ENCODE measurements at places on chromosomes 5 and 9. TPM values are rescaled to one million over a fixed set of nuclear protein-coding genes. Genes with fewer than 3 reads are reported as not detected.

DNA sequence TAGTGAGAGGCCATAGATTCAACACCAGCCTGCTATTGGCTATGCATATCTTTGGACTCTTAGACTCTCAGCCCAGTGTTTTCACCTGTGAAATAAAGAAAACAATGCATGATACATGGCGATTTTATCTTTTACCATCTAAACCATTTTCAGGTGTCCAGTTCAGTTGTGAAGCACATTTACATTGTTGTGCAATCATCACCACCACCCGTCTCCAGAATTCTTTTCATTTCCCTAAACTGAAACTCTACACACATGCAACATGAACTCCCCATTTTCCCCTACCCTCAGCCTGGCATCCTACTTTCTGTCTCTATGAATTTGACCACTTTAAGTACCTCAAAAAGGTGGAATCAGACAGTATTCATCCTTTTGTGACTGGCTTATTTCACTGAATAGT is 420.6 kb downstream of the MED10 start:
- no peaks in the 10 kb centered on the region for H3K27me3 ChIP-seq
- no peaks in the 10 kb centered on the region for H3K4me1 ChIP-seq
- H3K4me3 ChIP-seq, result no peak overlapping the region
- H3K36me3 ChIP-seq, result no peaks in the 10 kb centered on the region
- no peak for DNase-seq

GRCh38 chr9:3784641-3785040 is 258.8 kb upstream of the RFX3 start:
- no peak overlapping the region for H3K27ac ChIP-seq
- no peak overlapping the region for H3K4me3 ChIP-seq
- H3K27me3 ChIP-seq, result no peaks in the 10 kb centered on the region

GRCh38 chr5:85140471-85140870 is 755.8 kb upstream of the EDIL3 start:
- no peaks in the 10 kb centered on the region for H3K36me3 ChIP-seq
- no peak overlapping the region for H3K4me3 ChIP-seq
- H3K27ac ChIP-seq, result no peak overlapping the region

Gene GRXCR2
- not detected for total RNA-seq

GRCh38 chr5:38370358-38371100 is 112.2 kb downstream of the EGFLAM start:
- H3K4me1 ChIP-seq, result no peaks in the 10 kb centered on the region
- no peaks in the 10 kb centered on the region for H3K36me3 ChIP-seq
- no peaks in the 10 kb centered on the region for H3K27me3 ChIP-seq
- no peak overlapping the region for H3K27ac ChIP-seq
- no peak overlapping the region for H3K4me3 ChIP-seq
- DNase-seq, result no peak

GRCh38 chr5:53922508-53923498 is 362.4 kb downstream of the NDUFS4 start:
- H3K27ac ChIP-seq, result no peak overlapping the region
- no peak for DNase-seq
- H3K36me3 ChIP-seq, result no peaks in the 10 kb centered on the region
- H3K27me3 ChIP-seq, result no peaks in the 10 kb centered on the region

Gene ADRB2
- 26.4 TPM for total RNA-seq

Gene SEMA6A
- total RNA-seq, result 40.3 TPM

DNA sequence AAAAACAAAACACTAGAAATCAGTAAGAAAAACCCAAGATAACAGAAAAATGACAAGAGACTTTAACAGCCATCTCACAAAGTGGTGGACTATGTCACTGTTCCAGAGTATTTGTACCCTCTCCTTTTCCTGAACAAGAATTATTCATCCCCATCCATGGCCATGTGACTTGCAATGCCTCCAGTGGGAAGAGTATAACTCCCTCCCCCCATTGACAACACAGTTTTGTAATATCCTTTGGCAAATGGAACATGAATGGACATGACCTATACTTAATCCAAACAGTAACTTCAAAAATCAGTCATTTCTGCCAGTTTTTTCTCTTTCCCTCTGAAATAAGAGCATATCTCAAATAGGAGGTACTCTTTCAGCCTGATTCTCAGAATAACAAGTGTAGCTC is 33.9 kb downstream of the PTBP3 start:
- H3K4me1 ChIP-seq, result no peaks in the 10 kb centered on the region
- H3K27ac ChIP-seq, result no peak overlapping the region
- H3K4me3 ChIP-seq, result no peak overlapping the region

Gene NR5A1
- not detected for total RNA-seq

DNA sequence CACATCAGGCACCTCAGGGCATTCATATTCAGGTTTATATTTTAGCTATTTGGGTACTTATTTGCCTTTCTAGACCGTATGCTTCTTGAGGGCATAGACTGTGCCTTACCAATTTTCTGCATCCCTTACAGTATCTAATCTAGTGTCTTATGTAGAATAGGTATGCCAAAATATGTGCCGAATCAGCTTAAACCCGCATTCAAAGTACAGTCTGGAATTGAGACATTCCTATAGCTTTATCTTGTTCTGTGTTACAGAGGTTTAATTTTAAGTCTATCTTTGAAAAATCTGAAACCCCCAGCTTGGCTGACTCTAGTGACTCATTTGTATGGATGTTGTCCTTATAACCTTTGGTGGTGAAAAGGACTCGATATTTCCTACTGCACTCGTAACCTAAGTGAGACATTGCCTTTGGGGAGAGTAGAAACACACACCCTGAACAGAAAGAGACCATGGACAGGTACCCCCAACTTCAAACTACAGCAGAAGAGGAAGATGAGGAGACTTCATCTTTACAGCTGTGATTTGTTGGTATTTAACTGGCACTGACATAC is 27.0 kb upstream of the TMOD1 start:
- H3K4me3 ChIP-seq, result no peak overlapping the region
- H3K27me3 ChIP-seq, result no peaks in the 10 kb centered on the region
- no peaks in the 10 kb centered on the region for H3K4me1 ChIP-seq

GRCh38 chr9:114538241-114538640 is 33.0 kb upstream of the WHRN start:
- no peaks in the 10 kb centered on the region for H3K4me1 ChIP-seq
- H3K4me3 ChIP-seq, result no peak overlapping the region
- no peak overlapping the region for H3K27ac ChIP-seq
- no peak for DNase-seq
- H3K27me3 ChIP-seq, result no peaks in the 10 kb centered on the region
- H3K36me3 ChIP-seq, result no peaks in the 10 kb centered on the region

DNA sequence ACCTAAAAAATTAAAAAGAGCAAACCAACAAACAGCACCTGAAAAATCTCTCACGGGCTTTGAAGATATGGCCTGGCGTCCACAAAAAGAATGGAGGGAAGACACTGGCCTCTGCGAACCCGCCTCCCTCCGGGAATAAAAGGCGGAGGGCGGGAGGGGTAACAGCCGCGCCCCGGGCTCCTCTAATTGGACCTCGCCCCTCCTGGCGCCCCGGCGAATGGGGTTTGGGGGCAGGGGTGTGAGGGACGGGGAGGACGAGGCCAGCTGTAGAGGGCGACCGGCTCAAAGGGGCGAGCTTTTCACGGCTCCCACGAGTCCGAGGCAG is 753 bp downstream of the FANCC start:
- peak; percentile 32 for DNase-seq
- no peaks in the 10 kb centered on the region for H3K4me1 ChIP-seq
- peak overlapping the region; percentile 84 for H3K27ac ChIP-seq

- no peak for DNase-seq
- H3K27me3 ChIP-seq, result no peaks in the 10 kb centered on the region
These were observed 62.3 kb upstream of the ZNF366 start for GRCh38 chr5:72569408-72569944.

Gene TMEM38B
- 25.2 TPM for total RNA-seq

Gene SLC6A3
- total RNA-seq, result under 0.01 TPM

DNA sequence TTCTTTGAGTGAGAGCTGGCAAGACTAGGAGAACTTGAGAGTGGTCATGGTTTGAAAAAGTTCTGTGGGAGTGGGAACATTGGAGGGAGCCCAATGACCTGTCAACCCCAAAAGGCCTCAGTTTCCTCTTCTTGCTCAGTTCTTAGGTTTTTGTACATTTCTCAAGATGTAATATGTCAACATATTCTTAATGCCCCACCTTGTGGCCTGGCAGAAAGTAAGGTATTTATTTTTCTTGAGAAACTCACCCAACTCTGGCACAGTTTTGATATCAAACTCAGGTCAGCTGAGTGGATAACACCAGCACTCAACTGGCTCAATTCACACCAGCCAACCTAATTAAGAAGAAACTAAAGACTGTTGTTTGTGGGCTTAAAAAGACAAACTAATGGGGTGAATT is 123.0 kb upstream of the SLC27A6 start:
- H3K36me3 ChIP-seq, result no peaks in the 10 kb centered on the region
- no peak overlapping the region for H3K4me3 ChIP-seq
- no peak overlapping the region for H3K27ac ChIP-seq
- DNase-seq, result no peak
- no peaks in the 10 kb centered on the region for H3K27me3 ChIP-seq

Gene GMCL2
- not detected for total RNA-seq

DNA sequence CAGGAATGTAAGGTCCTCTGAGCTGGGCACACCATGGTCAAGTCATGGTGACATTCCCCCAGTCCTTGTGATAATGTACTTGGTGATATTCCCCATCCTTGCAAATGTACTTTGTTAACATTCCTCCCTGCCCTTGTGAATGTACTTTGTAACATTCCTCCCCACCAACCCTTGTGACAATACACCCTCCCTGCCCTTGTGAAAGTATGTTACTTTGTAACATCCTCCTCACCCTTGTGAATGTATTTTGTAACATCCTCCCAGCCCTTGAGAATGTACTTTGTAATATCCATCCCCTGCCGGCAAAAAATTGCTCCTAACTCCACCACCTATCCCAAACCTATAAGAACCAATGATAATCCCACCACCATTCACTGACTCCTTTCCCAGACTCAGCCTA is 53.3 kb downstream of the RAPGEF6 start:
- no peak overlapping the region for H3K27ac ChIP-seq
- H3K4me3 ChIP-seq, result no peak overlapping the region
- DNase-seq, result no peak
- no peaks in the 10 kb centered on the region for H3K4me1 ChIP-seq
- no peaks in the 10 kb centered on the region for H3K27me3 ChIP-seq

Gene GABRB2
- 2.5 TPM for total RNA-seq

GRCh38 chr5:115463983-115464382 is 80.6 kb downstream of the FEM1C start:
- no peak overlapping the region for H3K27ac ChIP-seq
- no peaks in the 10 kb centered on the region for H3K27me3 ChIP-seq
- no peak overlapping the region for H3K4me3 ChIP-seq
- H3K36me3 ChIP-seq, result no peaks in the 10 kb centered on the region

DNA sequence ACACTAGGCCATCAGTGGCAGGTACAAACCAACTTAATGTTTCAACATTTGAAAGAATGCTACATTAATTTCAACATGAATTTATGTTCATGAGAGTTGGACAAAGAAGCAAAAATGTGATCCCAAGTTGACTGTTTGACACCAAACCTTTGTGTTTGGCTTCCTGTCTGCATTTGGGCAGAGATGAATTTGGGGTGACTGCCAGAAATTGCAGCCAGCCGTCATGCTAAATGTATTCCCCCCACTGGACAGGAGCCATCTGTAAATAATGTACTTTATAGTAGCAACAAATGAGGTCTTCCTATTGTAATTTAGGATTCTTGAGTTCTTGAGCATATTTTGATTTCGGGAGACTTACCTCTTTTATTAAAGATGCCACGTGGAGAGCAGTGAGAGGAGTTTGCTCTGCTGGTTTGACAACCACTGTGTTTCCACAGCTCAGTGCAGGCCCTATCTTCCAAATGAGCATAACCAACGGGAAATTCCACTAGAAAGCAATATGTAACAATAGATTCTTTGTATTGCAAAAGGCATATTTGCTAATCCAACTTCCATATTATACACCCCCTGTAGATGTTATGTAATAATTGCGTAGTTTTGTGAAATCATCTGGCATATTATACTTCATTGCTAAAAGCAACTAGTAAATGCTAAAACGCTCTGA is 27.6 kb downstream of the ALDH1A1 start:
- DNase-seq, result no peak
- H3K36me3 ChIP-seq, result no peaks in the 10 kb centered on the region
- H3K4me1 ChIP-seq, result no peaks in the 10 kb centered on the region
- H3K27ac ChIP-seq, result peak overlapping the region; percentile 71

Gene ITGA2
- 0.80 TPM for total RNA-seq

Gene PCA3
- total RNA-seq, result 0.16 TPM

GRCh38 chr5:132506094-132506692 is 15.6 kb upstream of the IRF1 start:
- no peak for DNase-seq
- H3K4me3 ChIP-seq, result no peak overlapping the region
- H3K27me3 ChIP-seq, result no peaks in the 10 kb centered on the region
- no peaks in the 10 kb centered on the region for H3K36me3 ChIP-seq

DNA sequence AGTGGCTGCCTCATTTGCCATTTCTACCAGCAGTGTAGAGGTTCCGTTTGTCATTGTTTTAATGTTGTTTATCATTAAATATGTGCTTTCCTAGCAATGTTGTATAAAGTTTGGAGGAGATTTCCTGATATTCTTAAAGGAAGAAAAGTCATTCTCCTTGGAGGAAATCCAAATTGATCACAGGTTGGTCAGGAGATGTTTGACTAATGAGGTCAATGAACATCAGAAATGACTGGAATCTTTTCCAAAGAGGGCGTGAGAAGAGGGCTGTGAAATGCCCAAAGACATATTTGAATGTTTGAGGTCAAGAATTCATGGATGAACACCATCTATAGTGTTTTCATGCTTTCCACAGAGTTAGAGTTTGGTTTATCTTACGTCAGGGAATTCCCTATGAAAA is 471.3 kb downstream of the MAT2B start:
- H3K27me3 ChIP-seq, result no peaks in the 10 kb centered on the region
- H3K27ac ChIP-seq, result no peak overlapping the region
- DNase-seq, result no peak
- H3K4me1 ChIP-seq, result no peaks in the 10 kb centered on the region

Gene PCDHGC4
- total RNA-seq, result 2.6 TPM

Gene GPSM1
- 5.6 TPM for total RNA-seq

GRCh38 chr9:81499021-81499454 is 190.3 kb downstream of the TLE1 start:
- no peak overlapping the region for H3K27ac ChIP-seq
- no peak overlapping the region for H3K4me3 ChIP-seq
- H3K36me3 ChIP-seq, result no peaks in the 10 kb centered on the region
- no peaks in the 10 kb centered on the region for H3K27me3 ChIP-seq
- DNase-seq, result no peak

Gene ADAMTS16
- 0.15 TPM for total RNA-seq

DNA sequence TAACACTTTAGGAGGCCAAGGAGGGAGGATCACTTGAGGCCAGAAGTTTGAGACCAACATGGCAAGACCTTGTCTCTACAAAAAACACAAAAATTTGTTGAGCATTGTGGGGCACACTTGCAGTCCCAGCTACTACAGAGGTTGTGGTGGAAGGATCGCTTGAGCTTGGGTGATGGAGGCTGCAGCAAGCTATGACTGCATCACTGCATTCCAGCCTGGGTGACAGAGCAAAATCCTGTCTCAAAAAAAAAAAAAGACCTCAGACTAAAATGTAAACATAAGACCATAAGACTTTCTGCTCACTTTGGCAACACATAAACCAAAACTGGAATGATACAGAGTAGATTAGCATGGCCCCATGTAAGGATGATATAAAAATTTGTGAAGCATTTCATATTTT is 24.6 kb upstream of the NANS start:
- H3K27me3 ChIP-seq, result no peaks in the 10 kb centered on the region
- no peaks in the 10 kb centered on the region for H3K36me3 ChIP-seq
- DNase-seq, result no peak
- no peak overlapping the region for H3K4me3 ChIP-seq
- no peak overlapping the region for H3K27ac ChIP-seq
- no peaks in the 10 kb centered on the region for H3K4me1 ChIP-seq

Measured in breast epithelium (tissue), 4 donors.